ENCODE measurements at places on chromosomes 7 and 10. TPM values are rescaled to one million over a fixed set of nuclear protein-coding genes. Genes with fewer than 3 reads are reported as not detected.

GRCh38 chr10:89837165-89838043 lies 136.0 kb downstream of the KIF20B start:
- H3K27ac ChIP-seq: peak overlapping the region; percentile 40
- peaks cover 15% of the 10 kb centered on the region for H3K4me1 ChIP-seq
- H3K27me3 ChIP-seq: no peaks in the 10 kb centered on the region
- H3K36me3 ChIP-seq: no peaks in the 10 kb centered on the region

- no peak overlapping the region for H3K4me3 ChIP-seq
- H3K4me1 ChIP-seq: no peaks in the 10 kb centered on the region
- H3K27me3 ChIP-seq: no peaks in the 10 kb centered on the region
- no peak overlapping the region for H3K27ac ChIP-seq
These were observed 9.4 kb upstream of the PPIA start for GRCh38 chr7:44787041-44787440.

GRCh38 chr7:27143950-27144780 lies 684 bp upstream of the HOXA5 start:
- peaks cover 47% of the 10 kb centered on the region for H3K4me1 ChIP-seq
- peak; percentile 77 for DNase-seq
- peaks cover 11% of the 10 kb centered on the region for H3K36me3 ChIP-seq
- H3K27ac ChIP-seq: peak overlapping the region; percentile 83

DNA sequence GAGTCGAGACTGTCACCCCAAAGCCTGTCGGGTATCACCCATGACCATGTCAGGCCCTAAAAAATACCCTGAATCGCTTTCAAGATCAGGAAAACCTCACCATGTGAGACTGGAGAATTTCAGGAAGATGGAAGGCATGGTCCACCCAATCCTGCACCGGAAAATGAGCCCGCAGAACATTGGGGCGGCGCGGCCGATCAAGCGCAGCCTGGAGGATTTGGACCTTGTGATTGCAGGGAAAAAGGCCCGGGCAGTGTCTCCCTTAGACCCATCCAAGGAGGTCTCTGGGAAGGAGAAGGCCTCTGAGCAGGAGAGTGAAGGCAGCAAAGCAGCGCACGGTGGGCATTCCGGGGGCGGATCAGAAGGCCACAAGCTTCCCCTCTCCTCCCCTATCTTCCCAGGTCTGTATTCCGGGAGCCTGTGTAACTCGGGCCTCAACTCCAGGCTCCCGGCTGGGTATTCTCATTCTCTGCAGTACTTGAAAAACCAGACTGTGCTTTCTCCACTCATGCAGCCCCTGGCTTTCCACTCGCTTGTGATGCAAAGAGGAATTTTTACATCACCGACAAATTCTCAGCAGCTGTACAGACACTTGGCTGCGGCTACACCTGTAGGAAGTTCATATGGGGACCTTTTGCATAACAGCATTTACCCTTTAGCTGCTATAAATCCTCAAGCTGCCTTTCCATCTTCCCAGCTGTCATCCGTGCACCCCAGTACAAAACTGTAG lies 176.2 kb downstream of the RTKN2 start:
- DNase-seq: no peak
- H3K36me3 ChIP-seq: peaks cover 22% of the 10 kb centered on the region
- H3K27me3 ChIP-seq: no peaks in the 10 kb centered on the region
- peak overlapping the region; percentile 51 for H3K27ac ChIP-seq

DNA sequence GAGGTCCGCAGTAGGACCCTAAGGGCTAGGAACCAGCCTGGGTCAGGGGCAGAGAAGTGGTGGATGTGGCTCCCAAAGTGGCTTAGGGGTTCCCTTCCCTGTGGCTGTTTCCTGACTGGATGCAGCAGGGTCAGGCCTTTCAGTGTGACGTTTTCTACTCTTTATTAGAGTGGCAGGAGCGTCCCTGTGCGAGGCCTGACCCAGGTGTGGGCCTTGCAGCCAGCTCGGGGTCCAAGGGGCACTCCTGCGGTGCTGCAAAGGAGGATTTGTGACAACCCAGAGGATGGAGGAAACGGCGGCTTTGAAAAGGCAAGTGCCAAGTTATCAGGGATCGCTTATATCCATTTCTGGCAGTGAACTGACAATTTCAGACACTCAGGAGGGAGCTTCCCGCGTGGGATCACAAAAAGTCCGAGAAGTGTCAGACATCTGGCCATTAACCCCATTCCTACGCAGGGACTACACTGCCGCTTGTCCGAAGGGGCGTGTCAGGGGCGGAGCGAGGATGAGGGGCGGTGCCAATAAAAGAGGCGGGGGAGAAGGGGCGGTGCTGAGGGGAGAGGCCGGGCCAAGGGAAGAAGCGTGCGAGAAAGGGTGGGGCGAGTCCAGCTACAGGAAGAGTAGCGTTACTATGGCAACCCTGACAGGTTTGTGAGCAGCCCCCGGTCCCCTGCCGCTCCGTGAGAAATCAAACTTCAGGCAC lies 98.8 kb upstream of the ZNF722 start:
- no peak overlapping the region for H3K27ac ChIP-seq
- H3K4me1 ChIP-seq: no peaks in the 10 kb centered on the region
- no peaks in the 10 kb centered on the region for H3K36me3 ChIP-seq
- no peaks in the 10 kb centered on the region for H3K27me3 ChIP-seq

Gene GSTO2
- 13.5 TPM for total RNA-seq

GRCh38 chr7:30970594-30971094 lies 6.9 kb downstream of the GHRHR start:
- no peaks in the 10 kb centered on the region for H3K4me1 ChIP-seq
- no peak overlapping the region for H3K27ac ChIP-seq
- no peaks in the 10 kb centered on the region for H3K36me3 ChIP-seq
- H3K27me3 ChIP-seq: no peaks in the 10 kb centered on the region
- no peak overlapping the region for H3K4me3 ChIP-seq
- DNase-seq: no peak

GRCh38 chr7:102009628-102010027 lies 192.2 kb downstream of the CUX1 start:
- H3K27me3 ChIP-seq: no peaks in the 10 kb centered on the region
- no peaks in the 10 kb centered on the region for H3K4me1 ChIP-seq
- no peak for DNase-seq
- no peak overlapping the region for H3K4me3 ChIP-seq

Gene FAM20C
- 86.9 TPM for total RNA-seq

DNA sequence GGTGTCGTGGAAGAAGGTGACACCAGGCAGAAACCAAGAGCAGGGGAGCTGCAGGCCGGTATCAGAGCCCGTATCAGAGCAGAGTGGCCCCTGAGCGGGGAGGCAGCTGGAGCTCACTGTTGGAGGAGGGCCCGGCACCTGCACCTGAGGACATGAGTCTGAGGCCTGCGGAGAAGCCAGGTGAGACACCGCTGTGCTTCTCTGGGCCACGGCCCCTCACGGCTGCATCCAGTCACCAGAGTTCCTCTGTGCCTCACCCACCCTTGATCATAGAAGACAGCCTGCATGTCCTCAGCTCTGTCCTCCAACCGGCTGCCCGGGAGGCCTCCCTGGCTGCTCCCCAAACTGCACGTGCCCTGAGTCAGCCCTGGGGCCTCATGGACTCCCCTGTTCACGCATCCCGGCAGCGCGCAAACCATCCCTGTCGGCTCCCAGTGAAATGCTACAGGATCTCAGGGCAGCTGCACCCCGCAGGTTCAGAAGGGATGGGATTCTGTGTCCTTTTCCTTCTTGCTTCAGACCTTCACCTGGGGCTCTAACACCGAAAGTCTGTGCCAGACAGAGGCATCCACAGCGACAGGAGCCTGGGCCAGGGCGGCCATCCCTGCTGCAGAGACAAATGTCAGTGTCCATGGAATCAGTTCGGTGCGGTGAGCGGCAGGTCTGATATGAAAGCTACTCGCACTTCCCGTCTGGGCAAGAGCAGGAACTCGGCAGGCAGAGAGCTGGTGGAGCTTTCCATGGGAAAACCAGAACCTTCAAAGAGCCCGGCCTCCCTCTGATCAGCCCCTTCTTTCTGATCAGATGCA lies 111.9 kb upstream of the FAM20C start:
- no peak overlapping the region for H3K4me3 ChIP-seq
- H3K27me3 ChIP-seq: no peaks in the 10 kb centered on the region
- no peak for DNase-seq
- H3K4me1 ChIP-seq: peaks cover 4% of the 10 kb centered on the region
- no peak overlapping the region for H3K27ac ChIP-seq

Gene CTAGE15
- 1.1 TPM for total RNA-seq

DNA sequence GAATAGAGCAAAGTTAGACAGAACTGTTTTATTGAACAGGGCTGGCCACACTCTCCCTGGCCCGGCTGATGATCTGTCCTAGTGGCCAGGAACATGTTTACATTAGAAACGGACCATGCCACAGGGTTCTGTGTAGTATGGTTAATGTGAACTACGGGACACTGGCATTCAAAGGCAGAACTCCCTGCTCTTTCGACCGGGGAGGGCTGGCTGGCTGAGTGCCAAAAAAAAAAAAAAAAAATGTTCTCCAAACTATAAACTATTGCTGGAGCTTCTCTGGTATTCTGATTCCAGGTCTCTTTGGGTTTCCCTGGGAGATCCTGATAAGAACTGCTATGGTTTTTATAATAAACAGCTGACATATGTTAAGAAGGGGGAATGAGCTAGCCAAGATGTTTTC lies 1262.6 kb upstream of the SORCS1 start:
- peak; percentile 29 for DNase-seq
- no peak overlapping the region for H3K4me3 ChIP-seq
- no peak overlapping the region for H3K27ac ChIP-seq
- no peaks in the 10 kb centered on the region for H3K27me3 ChIP-seq
- no peaks in the 10 kb centered on the region for H3K4me1 ChIP-seq

- no peaks in the 10 kb centered on the region for H3K36me3 ChIP-seq
- no peak for DNase-seq
- no peaks in the 10 kb centered on the region for H3K27me3 ChIP-seq
- H3K4me3 ChIP-seq: no peak overlapping the region
These were observed 117.6 kb upstream of the FERD3L start for GRCh38 chr7:19262826-19263225.

- no peak overlapping the region for H3K4me3 ChIP-seq
- DNase-seq: no peak
- no peaks in the 10 kb centered on the region for H3K4me1 ChIP-seq
- no peaks in the 10 kb centered on the region for H3K36me3 ChIP-seq
- H3K27me3 ChIP-seq: no peaks in the 10 kb centered on the region
- no peak overlapping the region for H3K27ac ChIP-seq
These were observed 59.3 kb downstream of the DGKI start for GRCh38 chr7:137787301-137787976.

DNA sequence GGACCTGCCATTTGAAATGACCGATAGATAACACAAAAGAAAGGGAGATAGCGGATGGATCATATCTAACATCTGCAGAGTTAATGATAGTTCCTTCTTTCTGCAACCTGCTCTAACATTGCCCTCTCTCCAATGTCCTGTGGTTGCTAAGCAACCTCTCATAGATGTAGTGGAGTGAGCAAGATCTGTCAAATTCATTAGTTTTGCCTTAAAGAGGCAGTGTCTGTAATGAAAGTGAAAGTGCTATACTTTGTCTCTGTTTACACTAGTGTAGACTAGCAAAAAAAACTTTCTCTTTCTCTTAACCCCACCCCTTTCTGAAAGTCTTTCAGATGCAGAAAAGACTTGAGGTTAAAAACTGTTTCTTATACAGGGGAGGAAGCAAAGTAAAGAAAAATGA lies 1196.9 kb downstream of the SORCS3 start:
- no peak overlapping the region for H3K27ac ChIP-seq
- H3K4me1 ChIP-seq: no peaks in the 10 kb centered on the region
- no peaks in the 10 kb centered on the region for H3K27me3 ChIP-seq
- no peak overlapping the region for H3K4me3 ChIP-seq

DNA sequence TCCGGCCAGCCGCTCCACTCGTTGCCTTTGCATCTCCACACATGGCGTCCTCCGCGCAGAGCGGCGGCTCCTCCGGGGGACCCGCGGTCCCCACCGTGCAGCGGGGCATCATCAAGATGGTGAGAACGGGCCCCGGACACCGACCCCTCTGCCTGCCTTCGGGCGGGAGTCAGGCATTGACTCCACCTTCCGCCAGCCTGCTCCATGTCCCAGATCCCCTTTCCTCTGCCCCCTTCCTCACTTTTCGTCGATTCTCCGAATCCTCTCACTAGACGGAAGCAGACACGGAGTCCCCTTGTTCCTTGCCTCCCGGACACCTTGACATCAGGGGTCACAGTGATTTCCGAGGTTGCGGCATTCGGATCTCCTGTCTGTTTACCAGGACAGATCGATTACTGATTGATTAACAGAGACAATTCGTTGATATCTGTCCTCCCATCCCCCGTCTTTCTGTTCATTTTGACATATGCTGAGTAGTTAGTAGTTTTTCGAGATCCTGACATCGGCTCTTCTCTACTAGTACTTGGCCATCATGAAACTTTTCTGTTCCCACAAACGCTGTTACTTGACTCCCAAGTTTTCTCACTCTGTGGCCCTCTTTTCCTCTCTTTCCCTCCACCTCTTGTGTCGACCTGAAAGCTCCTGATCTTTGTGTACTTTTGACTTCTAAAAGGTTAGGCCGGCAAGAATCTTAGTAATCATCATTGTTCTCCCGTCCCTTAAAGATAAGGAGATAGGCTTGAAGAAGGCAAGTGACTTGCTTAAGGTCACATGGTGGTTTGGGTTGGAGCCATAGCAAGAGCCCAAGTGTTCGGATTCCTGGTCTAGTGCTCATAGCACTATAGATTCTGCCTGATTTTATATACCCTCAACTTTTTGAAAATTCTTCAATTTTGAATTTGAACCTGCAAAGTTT lies 597 bp downstream of the SND1 start:
- H3K4me3 ChIP-seq: peak overlapping the region; percentile 89
- peaks cover 4% of the 10 kb centered on the region for H3K36me3 ChIP-seq
- DNase-seq: no peak
- H3K4me1 ChIP-seq: peaks cover 18% of the 10 kb centered on the region
- H3K27ac ChIP-seq: peak overlapping the region; percentile 92
